NCI-H2081 treated with DMSO at 0.1 percent for 48 hours (cell line): ENCODE measurements at places on chromosomes 11 and 22.

GRCh38 chr22:50114221-50115021, 24.6 kb downstream of the MOV10L1 start:
- DNase-seq = no peak

DNA sequence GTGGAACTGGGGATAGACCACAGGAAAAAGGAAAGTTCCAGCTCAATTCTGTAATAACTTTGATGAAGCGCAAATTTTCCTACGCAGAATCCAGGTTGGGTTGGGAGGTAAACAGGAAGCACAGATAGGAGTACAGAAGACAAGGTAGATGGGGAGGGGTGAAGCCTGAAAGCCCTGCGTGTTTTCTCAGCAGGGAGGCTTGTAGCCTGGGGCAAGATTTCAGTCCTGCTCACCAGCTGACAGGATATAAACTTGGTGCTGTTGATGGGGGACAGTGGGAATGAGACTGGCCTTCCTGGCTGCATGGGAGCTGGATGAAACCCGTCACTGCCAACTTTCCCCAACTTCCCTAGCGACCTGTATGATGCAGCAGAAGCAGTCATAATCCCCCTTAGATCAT, 114.9 kb downstream of the ARHGAP32 start:
- no peak for DNase-seq

DNA sequence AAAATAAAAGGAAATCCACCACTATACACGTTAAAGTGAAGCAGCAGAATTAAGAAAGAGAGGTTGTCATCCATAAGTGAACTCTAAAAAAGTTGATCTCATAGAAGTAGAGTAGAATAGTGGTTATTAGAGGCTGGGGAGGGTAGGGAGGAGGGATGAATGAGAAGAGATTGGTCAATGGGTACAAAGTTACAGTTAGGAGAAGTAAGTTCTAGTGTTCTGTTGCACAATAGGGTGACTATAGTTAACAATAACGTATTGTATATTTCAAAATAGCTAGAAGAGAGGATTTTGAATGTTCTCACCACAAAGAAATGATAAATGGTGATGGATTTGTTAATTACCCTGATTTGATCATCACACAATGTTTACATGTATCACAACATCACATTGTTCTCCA, 72.0 kb downstream of the CD82 start:
- no peak for DNase-seq

DNA sequence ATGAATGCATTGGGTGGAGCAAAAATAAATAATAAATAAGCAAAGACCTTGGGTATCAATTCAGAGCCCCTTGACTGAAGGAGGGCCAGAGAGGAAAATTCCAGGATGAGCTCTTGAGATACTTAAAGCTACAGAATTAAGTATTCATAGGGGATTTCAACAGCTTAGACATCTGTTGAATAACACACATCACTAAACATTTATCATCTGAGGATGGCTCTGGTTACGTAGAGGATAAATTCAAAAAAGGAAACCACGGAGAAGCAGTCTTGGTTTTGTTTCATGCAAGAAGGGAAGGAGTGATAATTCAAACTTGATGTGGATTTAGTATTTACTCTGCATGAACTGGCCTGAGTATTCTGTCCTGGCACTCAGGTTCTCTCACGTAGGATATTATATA, 29.8 kb downstream of the ARHGAP42 start:
- DNase-seq = no peak

DNA sequence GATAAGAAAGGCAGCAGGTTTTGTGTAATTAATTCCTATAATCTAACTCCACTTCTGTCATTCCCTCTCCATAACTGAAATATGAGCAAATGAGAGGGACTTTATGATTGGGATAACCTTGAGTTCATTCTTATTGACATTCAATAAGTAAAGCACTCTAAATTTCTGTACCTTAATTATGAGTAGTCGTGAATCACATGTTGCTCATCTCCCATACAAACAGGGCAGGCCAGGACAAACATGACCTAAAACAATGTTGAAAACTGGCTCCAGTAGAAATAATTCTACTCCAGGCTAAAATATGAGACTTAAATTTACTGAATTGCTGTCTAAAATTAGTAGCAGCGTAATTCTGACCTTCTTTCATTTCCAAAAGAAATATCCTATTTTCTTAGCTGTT, 505.4 kb downstream of the NELL1 start:
- DNase-seq = no peak

- no peak for DNase-seq
Observed at GRCh38 chr11:114174712-114175495, 115.4 kb downstream of the ZBTB16 start.

DNA sequence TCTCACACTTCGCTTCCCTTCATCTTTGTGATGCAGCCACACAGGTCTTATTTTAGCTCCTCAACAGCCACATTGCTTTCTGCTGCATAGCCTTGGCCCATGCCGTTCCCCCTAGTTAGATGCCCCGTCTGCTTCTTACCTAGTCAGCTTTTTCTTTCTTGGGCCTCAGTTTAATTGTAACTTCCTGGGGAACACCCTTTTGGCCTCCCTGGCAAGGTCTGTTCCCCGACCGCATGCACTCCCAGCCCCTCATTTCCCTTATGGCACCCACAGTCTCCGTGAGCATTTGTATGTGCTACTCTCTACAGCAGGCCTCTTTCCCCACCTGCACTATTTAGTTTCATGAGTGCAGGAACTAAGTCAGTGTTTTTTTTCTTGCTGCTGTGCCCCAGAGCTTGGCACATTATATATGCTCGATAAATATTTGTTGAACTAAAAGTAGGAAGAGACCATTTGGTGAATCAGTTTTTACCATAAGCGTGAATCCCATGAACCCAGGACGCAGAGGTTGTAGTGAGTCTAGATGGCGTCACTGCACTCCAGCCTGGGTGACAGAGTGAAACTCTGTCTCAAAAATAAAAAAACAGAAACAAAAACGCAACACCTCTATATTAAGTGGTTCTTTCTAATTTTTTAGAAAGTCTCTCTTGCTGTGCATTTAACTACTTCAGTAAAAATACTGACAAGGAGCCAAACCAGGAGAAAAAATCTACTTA, 38.5 kb downstream of the TNRC6B start:
- DNase-seq = no peak

- no peak for DNase-seq
Observed at GRCh38 chr11:119092880-119093842, 8.5 kb downstream of the HMBS start.

GRCh38 chr11:66976028-66976467, 944 bp downstream of the C11orf86 start:
- DNase-seq = no peak

DNA sequence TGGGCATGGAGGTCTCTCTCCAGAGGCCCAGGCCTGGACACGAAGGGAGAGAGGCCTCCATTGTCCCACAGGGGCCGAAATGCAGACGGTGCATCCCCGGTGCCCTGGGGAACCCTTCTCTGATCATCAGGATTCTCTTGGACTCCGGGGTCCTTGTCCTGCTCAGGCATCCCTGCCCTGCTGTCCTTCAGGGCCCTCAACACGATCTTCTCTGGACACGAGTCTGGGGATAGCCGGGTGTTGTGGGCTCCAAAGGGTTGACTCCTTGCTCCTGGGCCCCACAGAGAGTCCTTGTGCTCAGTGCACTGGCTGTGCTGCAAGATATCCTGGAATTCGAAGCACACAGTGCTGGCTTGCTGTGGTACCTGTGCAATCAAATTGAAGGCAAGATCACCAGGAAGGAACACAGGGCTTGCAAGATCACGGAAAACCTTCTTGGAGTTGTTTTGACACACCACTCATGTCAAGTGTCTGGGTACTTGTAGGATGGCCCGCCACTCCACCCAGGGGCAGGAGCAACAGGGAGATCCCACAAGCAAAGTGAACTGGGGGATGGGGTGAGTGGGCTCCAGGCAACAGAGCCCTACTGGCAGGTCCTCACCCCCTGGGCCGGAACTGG, 61.3 kb upstream of the PRODH start:
- no peak for DNase-seq

DNA sequence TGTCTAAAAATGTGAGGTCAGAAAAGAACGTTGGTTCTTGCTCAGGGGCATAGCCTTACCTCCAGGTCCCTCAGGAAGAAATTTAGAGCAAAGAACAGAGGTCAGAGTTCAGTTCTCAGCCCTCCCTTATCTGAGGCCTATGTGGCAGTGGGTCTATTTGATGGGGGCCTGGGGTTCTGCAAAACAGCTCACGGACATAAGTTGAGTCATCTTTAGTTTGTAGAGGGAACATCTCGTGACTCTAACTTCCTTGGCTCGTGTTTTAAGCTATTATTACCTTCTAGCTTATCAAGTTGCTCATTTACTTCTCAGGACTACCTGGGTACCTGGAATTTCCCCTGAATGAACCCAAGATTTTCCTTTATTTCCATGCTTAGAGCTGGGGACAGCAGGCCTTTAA, 91.3 kb upstream of the AMOTL1 start:
- DNase-seq = no peak

DNA sequence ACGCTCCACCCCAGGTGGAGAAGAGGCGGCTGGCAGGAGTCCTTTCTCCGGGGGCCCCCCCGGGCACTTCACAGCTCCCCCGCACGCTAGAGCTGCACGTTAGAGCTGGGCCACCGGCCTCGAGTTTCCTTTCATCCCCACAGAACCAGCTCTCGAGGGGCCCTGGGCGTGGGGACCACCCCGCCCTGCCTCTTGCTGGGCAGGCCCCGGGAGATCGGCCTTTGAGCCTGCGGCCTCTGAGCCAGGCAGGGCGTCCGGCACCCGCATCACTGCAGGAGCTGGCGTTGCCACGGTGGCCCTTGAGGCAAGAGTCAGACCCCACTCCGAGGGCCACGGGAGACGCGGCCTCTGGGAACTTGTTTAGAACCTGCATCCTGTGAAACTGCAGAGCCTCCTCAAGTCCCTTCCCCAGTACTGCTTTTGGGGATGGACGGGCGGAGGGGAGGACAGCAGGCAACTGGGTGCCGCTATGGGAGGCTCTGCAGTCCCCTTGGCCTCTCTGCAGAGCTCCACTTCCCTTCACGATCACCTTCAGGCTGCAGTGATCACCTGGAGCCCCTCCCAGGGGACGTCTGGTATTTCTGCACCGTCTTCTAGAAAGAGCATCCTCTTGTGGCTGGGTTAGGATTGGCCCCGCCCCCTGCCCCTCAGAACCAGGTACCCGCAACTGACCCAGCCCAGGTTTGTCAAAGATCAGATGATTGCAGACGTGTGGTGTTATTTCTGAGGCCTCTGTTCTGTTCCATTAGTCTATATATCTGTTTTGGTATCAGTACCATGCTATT, 13.9 kb upstream of the GAL start:
- DNase-seq = no peak

DNA sequence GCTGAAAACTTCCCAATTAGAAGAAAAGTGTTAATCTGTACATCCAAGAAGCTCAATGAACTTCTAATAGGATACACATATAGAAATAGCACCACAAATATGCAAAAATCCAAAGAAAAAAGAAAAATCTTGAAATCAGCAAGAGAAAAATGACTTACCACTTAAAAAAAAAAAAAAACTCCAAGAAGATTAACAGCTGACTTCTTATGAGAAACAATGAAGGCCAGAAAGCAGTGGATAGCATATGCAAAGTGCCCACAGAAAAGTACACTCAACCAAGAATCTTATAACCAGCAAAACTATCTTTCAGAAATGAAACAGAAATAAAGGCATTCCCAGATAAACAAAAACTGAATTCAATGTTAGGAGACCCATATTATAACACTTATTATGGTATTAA, 29.9 kb upstream of the OR5B12 start:
- DNase-seq = no peak

DNA sequence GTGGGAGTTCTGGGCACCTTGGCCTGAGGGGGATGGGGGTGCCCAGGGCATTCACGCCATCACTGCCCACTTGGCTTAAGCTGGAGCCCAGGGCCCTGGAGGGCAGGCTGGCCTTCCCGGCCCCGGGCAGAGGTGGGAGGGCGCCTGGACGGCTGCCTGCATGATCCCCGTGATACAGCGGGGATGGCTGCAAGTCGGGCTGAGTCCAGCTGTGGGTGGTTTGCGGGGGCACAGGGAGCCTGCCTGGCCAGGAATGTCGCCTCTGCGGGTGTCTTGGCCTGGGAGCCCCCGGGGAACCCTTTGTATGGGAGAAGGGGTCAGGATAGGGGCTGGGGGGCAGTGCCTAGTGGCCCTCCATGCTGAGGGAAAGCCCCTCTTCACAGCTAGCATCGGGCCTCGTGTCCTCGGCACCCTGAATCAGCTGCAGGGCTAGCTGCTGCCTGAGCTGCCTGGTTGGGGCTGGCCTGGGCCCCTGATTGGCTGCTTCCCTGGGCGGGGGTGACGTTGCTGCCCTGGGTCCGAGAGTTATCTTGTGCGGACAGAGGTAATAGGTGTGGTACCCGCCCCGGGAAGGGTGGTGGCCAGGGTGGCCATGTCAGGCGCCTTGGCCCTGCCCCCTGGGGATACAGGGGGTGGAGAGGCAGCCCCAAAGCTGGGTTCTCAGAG, 8.3 kb downstream of the BRSK2 start:
- no peak for DNase-seq

DNA sequence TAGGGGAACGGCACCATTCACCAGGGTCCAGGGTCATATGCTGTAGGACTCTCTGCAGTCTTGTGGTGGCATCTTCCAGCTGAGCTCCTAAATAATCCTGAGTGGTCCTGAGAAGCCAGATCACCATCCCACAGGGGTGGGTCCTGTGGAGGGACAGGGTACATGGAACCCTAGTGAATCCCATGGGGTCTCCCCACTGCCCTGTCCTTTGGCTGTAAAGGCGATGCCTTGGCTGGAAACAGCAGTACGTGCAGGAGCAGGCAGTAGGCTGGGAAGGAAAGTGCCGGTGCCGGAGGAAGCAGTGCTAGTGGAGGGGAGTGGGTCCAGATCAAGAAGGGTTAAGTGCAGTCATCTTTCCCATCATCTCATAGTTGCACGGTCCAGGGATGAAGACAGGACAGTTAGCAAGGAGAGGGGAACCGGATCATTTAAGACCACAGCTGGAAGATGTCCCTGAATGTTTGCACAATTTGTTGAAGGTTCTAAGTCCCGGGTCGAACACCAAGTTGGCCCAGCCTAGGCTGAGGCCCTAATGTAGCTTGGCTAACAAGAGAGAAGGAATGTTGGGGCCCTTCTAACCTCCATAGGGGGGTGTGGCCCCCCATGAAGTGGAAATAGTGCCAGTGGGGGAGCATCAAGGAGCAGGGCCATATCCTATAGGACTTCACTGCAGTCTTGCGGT, 18.1 kb downstream of the TSPAN32 start:
- no peak for DNase-seq

DNA sequence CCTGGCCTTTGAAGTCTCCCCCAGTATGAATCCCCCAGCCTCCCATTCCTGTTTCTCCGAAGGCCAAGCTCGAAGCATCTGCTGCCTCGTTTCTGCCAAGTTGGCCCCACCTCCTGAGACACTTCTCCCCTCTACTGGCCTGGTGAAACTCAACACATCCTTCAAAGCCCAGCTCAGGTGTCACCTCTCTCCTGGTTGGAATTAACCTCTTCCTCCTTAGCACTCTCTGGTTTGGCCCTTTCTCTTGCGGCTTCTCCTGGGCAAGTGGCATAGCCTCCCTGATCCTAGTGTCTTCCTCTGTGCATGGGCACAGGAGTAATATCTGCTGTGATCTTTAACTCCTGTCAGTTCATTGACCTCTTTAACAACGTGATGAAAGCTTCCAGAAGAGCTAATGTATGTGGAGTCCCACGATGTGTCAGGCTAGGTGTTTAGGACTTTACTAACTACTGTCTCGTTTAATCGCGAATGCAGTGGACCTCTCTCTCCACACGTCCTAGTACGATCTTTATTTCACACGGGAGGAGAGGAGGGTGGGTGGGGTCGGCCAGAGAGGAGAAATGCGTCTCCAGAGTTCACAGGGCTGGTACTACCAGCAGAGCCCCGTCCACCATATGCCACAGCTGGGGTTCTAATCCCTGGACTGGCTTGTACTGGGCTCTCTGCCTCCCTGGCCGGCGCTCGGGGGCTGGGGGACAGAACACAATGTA, 826 bp upstream of the PTPRJ start:
- DNase-seq = no peak
